ENCODE measurements at places on chromosomes 12 and 14.

GRCh38 chr14:77151245-77151644 is 9.7 kb upstream of the ZDHHC22 start:
- peak; percentile 45 for DNase-seq

DNA sequence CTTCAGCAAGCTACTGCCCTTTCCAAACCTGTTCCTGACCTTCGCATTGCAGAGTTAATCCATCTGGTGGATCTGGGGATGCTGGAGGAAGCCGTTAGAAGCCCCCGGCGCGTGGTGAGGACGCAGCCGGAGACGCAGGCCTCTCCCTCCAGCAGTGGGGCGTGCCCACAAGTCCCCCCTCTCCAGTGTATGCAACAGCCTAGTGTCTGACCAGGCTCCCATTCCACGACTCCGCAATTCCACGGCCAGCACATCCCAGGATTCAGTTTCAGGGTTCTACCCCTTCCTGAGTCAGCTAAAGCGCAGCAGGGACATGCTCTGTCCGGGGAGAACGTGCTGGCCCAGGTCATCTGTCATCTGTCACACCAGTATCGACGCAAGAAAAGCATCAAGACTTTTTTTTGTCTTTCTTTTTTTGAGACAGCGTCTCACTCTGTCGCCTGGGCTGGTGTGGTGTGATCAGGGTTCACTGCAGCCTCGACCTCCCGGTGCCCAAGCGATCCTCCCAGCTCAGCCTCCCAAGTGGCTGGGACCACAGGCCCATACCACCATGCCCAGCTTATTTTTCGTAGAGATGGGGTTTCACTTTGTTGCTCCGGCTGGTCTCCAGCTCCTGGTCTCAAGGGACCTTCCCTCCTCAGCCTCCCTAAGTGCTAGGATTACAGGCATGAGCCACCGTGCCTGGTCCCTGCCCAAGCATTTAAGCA is 8.0 kb upstream of the DYNC1H1 start:
- no peak for DNase-seq

DNA sequence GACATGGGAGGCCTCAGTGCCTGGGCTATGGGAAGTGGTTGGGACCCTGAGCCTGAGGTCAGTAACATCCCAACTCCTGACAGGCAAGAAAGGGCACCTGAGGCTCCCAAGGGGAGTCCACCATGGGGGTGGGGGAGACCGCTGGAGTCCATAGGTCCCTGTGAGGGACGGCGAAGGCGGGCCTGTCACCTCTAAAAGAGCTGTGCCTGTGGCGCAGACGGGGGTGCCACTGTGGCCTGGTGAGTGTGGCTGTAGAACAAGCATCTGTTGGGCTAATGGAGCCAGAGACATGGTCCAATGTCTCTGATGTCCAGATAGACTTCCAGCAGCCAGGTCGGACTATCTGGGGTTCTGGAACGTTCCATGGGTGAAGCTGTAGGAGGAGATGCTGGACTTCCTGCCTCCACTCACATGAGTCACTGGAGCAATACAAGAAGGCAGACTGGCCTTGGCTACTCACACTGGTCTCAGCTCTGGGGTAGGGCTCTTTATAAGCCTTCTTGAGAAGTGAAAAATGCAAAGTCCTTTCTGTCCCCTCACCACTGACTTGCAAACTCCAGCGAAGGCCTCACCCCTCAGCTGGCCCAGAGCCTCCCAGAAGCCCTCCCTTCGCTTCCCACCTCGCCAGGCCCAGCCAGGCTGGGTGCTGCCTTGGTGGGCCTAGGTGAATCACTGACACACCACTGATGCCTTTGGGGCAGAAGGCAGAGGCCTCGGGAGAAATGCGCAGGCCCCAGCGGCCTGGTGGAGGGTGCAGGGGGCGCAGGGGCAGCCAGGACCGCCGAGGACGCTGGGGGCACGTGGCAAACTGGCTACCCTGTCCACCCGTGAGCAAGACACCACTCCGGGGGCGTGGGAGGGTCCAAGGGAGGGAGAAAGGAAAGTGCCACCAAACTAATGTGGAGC is 1.1 kb upstream of the TRAF3 start:
- DNase-seq, result no peak

GRCh38 chr12:23126794-23127193 is 501.8 kb downstream of the ETNK1 start:
- DNase-seq, result no peak

- DNase-seq, result no peak
Observed at GRCh38 chr14:92385561-92385960, 62.6 kb downstream of the SLC24A4 start.

- DNase-seq, result no peak
Observed at GRCh38 chr14:65003394-65003793, 16.7 kb downstream of the FNTB start.

- no peak for DNase-seq
Observed at GRCh38 chr14:97945631-97946030, 1148.4 kb downstream of the VRK1 start.

DNA sequence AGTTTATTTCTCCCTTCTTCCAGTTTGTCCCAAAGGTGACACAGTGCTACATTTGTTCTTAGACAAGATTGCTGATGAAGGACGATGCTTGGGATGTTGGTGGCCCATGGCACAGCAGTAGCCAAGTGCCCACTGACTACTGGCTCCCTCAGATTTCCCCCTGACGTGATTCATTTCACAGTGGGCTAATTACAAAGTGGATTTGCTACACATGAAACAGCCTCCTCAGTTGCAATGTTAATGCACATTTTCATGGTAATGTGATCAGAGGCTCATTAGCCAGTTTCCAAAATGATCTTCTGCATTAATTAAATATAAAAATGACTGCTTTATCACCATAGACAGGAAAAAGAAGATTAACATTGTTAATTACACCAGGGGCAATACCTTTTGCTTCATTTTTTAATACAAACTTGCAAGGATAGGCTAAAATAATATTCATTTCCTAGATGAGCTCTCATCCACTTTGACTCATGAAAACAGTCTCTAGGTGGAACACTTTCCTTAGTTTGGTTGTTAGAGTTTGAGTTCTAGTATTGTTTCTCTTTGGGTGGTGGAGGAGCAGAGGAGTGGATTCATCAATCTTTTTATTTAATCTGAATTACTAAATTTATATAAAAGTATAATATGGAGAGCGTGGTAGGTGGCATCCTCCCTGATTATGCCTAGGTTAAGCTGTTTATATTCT is 250.9 kb downstream of the PDZRN4 start:
- DNase-seq, result no peak

DNA sequence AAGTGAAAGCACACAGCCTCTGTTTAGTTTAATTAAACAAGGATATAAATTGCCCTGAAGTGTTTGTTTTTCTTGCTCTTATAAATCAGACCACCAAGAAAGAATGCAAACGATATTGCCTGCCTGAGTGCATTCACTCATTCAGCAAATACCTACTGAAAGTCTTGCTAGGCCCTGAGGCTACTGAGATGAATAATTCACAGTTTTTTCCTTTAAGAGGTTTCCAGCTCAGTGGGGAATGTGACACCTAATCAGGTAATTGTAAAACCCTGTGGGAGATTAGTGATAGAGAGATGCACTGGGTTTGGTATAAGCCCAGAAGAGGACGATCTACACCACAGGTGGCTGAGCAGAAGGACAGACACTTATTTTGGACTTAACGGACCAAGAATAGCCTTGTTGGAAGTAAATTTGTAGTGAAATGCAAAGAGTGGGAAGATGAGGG is 151.4 kb downstream of the SLC35F4 start:
- no peak for DNase-seq

DNA sequence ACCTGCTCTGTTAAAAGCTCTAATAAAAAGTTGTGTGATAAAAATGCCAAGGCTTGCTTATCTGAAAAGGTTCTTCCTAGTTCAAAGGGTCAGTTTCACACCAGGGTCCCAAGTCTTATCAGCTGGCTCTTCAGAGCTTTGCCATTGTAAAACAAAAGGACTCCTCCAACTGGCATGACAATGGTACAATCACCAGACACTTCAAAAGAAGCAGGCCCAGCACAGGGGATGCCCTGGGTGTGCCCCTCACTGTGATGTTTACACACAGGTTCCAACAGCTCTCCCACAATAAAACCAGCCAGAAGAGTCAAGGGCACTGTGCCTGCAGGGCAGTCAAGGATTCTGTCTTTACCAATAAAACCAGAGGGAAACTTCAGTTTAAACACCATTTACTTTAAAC is 78.7 kb downstream of the PRICKLE1 start:
- DNase-seq, result no peak

DNA sequence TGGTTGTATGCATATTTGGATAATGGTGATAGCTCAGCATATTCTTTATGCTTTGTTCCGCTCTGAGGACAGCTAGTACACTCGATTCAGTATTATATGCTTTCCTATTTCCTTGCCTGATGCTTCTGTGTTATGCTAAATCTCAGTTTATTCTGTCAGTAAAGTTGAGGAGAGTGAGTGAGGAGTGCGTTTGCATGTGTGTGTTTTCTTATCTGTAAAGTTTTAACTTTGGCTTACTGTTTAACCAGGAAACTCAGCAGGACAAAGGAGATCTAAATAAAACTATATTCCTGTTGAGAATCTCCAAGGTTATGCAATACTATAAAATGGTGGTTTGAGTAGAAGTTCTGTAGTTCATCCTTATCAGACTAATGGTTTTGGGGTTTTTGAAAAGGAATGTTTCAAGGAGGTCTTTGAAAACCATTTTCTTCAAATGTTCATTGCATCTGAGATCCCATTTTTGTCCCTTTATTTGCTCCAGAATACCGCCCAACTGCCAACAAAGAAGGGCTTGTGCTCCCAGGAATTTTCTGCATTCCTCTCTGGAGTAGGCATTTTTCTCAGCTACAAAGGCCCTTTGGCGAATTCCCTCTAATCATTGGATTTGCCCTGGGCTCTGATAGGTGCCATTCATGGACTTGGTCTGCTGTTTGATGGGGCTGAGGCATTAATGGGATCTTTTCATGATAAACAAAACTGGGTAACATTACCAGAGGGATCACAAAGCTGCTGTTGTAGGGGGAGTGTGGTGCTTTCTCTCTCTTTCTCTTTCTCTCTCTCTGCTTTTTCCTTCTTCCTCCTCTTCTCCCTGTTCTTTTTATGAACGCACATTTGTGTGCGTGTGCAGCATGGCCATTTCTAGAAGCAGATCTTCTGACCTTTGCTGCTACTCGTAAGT is 71.7 kb downstream of the HMGA2 start:
- DNase-seq, result peak; percentile 77

DNA sequence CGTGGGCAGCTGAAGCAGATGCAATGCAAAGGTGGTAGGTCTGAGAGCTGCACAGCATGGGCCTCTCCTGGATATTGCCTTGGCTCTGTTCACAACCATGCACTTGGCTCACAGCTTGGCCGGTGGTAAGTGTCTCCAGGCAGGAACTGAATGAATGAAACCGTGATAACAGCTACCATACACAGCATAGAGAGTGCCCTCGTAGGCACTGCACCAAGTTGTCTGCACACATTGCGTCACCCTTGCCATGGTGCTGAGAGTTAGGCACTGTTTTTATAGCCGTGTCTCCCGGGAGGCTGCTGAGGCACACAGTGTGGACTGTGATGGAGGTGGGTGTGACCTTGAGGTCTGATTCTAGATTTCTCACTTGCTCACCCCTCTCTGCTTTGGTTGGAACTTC is 157.6 kb upstream of the VASH1 start:
- DNase-seq, result no peak

DNA sequence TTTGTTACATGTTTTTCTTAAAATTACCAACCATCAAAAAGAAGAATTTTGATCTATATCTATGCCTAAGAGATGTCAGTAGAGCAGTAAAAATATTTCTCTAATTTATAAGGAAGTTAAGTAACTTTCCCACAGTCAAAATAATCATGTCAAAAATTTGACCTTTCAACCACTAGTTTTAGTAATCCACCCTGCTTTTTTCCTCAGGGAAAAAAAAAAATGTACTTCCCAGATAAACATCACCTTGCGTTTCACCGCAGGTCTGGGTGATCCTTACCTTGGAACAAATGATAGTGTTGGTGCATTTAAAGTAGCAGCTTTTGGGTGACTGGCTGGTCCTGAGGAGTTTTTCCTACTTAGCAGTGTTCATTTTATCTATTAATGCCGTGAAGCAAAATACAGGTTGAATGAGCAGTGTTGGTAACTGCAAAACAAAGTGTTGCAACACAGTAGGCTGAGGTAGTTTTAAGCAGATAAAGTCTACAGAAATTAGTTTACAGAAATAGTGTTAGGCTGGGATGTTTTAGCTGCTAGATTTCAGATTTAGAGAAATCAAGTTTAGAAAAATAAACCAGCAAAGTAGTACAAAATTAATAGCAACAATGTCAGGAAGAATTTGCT is 137.2 kb upstream of the DNM1L start:
- DNase-seq, result no peak

DNA sequence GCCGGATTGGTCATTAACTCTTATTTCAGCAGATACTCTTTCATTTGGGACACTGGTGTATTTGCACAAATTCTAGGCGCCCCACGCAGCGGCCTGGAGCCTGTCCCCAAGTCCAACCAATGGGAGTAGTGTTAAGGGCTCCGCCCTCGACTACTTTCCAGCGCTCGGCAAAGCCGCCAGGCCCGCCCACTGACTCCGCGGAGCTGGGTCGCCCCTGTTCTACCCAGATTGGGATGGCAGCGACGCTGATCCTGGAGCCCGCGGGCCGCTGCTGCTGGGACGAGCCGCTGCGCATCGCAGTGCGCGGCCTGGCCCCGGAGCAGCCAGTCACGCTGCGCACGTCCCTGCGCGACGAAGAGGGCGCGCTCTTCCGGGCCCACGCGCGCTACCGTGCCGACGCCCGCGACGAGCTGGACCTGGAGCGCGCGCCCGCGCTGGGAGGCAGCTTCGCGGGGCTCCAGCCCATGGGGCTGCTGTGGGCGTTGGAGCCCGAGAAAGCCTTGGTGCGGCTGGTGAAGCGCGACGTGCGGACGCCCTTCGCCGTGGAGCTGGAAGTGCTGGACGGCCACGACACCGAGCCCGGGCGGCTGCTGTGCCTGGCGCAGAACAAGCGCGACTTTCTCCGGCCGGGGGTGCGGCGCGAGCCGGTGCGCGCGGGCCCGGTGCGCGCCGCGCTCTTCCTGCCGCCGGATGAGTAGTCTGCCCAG is at the start of gene ACOT6:
Gene ACOT6, plus strand, starts transcription at position 179 of the 707 bp plus-strand sequence. Its CDS starts 55 bp downstream, at position 234.
- peak; percentile 86 for DNase-seq

DNA sequence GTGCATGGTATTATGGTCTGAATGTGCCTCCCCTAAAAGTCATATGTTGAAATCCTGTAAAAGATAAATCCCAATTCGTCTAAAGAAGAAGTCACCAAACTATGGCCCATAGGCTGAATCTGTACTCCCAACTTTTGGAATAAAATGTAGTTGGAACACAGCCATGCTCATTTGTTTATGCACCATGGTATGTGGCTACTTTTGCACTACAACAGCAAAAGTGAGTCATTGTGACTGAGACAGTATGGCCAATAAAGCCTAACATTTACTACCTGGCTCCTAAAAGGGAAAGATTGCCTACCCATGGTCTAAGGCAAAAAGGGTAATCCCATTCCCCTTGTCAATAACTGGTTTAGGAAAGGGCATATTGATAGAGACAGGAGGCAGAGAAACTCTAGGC is 101.8 kb downstream of the LRIG3 start:
- DNase-seq, result no peak

GRCh38 chr14:74904635-74905503 is 18.2 kb downstream of the RPS6KL1 start:
- no peak for DNase-seq

- DNase-seq, result no peak
Observed at GRCh38 chr12:120463712-120464111, 5.8 kb downstream of the SRSF9 start.

- DNase-seq, result peak; percentile 25
Observed at GRCh38 chr12:102095677-102096263, 24.1 kb downstream of the NUP37 start.

Data from HAP-1 (cell line).